H7 (cell line): ENCODE measurements at places on chromosomes 5 and 9. TPM values are rescaled to one million over a fixed set of nuclear protein-coding genes. Genes with fewer than 3 reads are reported as not detected.

BNIP1 gene
- total RNA-seq, result 21.1 and 25.6 TPM in 2 replicates

FST gene
- total RNA-seq, result 15.9 and 20.8 TPM in 2 replicates

AJM1 gene
- 0.14 and 0.52 TPM in 2 replicates for total RNA-seq

PTGES gene
- 0.69 and 1.2 TPM in 2 replicates for total RNA-seq

SYK gene
- total RNA-seq, result 0.38 and 2.7 TPM in 2 replicates

EQTN gene
- 0.31 and 2.1 TPM in 2 replicates for total RNA-seq

PCDHB6 gene
- not detected in 2 replicates for total RNA-seq

ARL14EPL gene
- not detected in 2 replicates for total RNA-seq
